ENCODE measurements at places on chromosomes 2 and 18.

DNA sequence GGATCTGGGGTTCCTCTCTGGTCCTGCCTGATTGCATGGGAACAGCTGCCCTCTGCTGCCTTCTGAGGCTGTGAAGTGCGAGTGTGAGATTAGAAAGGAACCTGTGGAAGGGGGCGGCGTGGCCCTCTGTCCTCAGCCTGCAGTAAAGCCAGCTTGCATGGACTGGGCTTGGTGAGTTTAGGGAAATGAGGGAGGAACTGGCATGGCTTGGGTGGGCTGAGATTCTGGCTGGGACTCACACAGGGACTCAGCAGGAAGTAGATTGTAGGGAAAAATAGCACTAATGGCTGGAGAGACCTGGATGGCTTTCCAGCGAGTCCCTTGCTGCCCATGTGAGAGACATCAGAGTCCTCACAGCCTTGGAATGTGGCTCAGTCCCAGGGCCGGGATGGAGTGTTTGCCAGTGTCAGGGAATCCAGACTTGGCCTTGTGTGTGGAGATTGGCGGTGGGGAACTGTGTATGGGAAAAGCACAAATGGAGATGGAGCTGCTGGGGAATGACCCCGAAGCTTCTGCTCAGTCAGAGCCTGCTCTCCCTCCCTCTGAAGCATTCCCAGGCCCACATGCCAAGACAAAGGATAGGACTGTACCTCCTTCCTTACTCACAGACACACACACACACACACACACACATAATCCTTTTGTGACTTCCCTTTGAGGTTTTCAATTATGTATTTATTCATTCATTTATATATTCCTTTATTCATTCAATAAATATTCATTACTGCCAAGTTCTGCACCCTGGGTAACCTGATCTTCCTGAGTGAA lies 115.4 kb downstream of the ACAA2 start:
- DNase-seq = no peak

DNA sequence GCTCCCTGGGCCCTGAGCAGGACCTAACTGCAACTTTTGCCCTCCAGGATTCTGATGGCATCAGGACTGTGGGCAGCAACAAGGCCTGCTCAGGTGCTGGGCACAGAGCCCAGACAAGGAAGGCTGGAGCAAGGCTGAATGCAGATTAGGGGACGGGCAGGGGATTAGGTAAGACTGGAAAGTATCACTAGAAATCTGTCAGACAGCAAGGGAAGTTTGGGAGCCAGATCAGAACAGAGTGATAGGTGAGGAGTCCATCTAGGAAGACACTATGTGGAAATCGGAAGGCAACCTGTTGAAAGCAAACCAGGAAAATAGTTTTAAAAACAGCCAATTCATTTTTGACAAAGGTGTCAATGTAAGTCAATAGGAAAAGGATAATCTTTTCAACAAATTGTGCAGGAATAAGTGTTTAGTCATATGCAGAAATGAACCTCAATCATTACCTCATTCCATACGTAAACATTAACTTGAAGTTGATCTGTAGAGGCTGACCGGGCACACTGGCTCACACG lies 56.4 kb upstream of the STPG4 start:
- no peak for DNase-seq

DNA sequence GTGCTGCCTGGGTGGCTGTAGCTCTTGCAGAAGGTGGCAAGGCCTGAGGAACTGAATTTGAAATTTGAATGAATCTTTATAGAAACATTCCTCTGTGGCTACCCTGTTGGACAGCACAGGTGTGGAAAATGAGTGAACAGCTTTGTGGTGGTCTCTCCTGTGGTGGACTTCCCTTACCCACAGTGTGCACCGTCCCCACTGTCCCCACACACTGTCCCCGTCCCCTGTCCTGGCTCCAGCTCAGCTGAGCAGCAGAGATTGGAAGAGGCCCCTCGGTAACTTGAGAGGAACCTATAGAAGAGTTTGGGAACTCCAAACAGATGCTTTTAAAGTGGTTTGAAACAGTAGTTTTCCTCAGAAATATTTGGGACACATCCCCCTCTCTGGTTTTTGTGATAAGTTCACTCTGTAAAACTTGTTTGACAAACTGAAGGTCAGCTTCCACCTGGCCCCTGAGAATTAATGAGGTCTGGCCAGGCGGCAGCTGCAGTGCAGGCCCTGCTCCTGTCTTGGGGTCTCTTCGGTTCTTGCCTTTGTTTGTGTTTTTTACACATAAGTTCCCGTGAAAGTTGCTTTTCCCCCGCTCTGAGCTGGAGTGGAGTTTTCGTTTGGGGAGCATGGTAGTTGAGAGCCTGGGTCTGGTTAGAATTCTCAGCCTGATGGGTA lies 63.2 kb downstream of the ASAP2 start:
- DNase-seq = peak; percentile 54

- no peak for DNase-seq
These were observed 54.4 kb downstream of the SCN3A start for GRCh38 chr2:165149439-165149838.
